Choroid plexus epithelial cell (primary cell): ENCODE measurements at places on chromosomes 7 and 10.
A peak's percentile ranks its signal among the peaks of the same experiment; 100 is the strongest.

DNA sequence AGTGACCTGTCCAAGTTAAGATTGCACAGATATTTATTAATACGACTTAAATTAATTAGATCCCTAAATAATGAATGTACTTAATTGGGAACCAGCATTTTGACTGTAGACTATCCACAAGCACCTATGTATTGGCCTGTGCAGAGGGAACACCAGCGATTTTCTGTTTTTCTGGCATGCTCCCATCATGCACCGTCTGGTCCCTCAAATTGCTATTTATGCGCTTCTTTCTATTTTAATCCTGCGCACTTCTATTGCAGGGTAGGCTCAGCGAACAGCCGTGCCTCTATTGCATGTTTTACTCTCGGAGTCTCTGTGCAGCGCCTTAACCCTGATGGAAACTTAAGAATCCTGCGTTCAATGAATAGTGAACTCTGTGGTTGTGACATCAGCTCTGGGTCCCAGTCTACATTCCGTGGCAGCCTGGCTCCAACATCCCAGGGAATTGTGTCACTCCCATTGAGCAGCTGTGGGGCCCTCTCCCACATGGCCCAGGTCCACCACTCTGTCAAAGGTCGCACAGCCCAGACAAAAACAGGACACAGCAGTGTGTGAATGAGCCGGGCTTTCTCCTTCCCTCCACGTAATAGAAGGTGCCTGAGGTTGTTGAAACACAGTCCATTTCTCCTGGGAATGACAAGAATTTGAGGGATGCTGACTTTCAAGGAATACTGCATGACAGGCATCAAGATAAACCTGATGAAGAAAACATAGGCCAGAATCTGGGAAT lies 239.7 kb upstream of the KLF6 start:
- no peak for DNase-seq

DNA sequence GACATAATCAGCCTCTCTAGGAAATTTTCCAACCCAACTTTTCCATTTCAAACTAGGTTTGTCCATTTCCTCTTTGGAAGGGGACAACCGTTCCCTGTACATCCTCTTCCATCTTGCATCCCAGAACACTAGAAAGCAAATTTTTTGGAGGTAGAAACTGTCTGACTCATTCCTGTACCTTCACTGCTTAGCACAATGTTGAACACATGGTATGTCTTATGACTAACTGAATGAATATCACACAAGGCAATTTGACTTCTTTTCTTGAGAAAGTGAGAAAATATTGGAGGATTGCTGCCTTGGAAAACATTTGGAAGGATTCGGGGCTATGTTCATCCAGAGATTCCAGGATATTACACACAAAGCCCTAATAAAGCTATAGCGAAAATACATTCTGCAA lies 289.1 kb downstream of the FGFR2 start:
- no peak for DNase-seq

DNA sequence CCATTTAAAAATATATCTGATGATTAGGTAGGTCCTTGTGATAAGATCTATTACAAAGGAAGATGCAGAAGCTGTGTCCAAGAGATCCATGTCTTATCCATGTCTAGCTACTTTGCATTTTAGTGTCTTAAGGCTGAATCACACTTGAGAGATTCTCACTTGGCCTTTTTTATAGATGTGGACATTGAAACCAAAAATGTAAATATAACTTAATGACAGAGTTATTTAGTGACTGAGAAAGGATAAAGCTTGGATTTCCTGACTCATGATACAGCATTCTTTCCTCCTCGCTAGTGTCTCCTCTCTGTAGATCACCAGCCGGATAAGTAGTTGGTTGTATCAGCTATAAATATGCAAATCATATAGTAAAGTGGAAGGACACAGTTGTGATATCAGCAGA lies 23.3 kb downstream of the INHBA start:
- DNase-seq, result no peak

DNA sequence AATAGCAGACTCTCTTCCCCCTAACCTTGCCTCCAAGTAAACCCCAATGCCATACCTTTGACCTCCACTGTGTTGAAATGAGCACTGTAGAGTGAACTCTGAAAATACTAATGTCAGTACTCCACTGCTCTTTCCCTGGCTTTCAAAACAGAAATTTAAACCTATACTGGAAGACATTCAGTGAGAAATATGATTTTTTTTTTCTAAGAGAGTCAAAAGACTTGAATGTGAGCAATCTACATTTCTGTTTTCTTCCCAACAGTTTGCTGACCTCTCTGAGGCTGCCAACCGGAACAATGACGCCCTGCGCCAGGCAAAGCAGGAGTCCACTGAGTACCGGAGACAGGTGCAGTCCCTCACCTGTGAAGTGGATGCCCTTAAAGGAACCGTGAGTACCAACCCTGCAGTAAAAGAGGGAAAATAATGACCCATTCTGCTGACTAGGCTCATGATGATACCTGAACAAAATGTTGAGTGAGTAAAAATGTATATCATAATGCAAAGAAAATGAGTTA lies 6.4 kb downstream of the VIM start:
- no peak for DNase-seq

- DNase-seq, result no peak
Observed at GRCh38 chr10:127374074-127374680, 174.9 kb upstream of the NPS start.

DNA sequence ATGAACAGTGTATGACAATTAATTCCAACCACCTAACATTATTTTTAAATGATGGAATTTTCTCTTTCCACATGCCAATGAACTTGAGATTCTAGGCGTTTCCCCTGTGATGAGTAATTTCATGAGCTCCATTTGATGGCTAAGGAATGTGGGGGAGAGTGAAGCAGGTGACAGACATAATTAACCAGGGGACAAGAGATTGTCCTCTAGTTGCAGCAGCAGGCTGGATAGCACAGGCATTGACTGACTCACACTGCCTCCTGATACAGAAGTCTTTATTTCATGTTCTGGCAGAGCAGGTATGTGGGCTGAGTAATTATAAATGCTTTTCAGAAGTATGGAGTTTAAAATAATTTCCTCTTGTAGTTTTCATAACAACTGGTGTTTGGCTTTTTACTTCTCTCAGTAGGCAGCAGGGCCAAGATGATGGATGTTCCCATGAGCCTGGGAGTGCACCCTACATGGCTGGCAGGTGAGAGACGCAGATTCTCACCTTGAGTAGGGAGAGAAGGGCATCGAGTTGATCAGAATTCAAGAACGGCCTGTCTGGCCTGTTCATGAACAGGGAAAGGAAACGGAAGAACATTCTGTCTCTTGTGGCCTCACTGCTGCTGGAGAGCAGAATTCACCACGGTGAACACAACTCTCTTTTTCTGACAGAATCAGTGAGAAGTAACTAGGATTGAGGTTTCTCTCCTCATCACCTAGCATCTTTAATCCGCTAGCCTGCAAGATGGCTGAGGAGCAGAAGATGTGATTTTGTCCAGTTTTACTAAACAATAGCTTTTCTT lies 118.8 kb downstream of the AOAH start:
- no peak for DNase-seq

DNA sequence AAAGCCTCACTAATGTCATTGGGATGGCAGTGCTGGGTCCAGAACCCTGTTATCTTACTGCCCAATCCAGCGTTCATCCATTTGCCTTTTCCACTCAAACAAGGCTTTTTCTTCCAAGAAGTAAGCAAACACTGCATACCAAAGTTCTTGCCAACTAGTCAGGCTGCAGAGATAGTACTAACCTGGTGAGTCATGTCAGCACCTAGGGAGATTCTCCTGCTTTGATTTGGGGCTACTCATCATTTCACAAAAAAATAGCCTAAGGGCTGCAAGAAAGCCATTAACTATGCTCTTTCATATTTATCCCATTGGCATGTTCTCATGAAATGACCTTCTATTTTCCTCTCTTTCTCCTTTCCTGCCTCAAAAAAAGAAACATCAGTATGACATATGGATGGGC lies 142.6 kb downstream of the TWIST1 start:
- DNase-seq, result peak; percentile 61

GRCh38 chr10:113180401-113181154 lies 230.5 kb downstream of the TCF7L2 start:
- peak; percentile 77 for DNase-seq

- DNase-seq, result no peak
Observed at GRCh38 chr7:754531-755412, 27.7 kb upstream of the PRKAR1B start.

GRCh38 chr10:3775696-3776551 lies 9.1 kb downstream of the KLF6 start:
- DNase-seq, result peak; percentile 86

DNA sequence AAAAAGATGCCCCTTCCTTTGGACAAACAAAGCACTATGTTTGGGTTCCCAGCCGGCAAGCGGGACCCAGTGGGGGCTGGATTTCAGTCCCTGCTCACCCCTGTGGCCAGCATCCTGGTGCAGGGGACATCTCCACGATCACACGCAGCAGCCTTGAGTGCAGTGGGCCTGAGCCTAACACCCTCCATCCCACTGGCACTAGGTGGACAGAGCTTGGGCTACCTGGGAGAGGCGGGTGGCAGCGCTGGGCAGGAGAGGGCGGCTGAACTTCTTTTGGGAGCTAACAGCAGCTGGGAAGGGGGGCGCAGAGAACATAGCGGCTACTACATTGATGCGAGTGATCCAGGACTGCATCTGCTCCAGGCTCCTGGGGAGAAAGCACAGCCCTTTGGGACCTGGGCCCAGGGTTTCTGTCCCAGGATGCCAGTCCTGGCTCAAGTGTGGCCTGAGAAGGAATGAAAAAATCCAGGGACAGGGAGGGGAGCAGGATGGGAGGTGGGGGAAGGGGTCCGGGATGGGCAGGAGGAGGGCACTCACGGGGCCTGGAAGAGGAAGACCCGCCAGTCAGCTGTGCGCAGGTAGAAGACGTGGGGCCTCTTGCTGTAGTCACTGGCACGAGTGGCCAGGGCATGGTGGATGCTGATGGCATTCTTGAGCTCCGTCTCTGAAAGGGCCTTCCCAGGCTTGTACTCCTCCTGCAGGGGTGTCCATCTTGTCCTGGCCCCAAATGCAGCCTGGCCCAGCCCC lies 9.0 kb downstream of the NFKB2 start:
- no peak for DNase-seq

- DNase-seq, result no peak
Observed at GRCh38 chr10:99526861-99527504, 5.8 kb upstream of the NKX2-3 start.

GRCh38 chr10:118799777-118800176 lies 45.0 kb upstream of the CACUL1 start:
- peak; percentile 51 for DNase-seq

GRCh38 chr10:36808625-36809362 lies 316.6 kb upstream of the ANKRD30A start:
- DNase-seq, result peak; percentile 5

DNA sequence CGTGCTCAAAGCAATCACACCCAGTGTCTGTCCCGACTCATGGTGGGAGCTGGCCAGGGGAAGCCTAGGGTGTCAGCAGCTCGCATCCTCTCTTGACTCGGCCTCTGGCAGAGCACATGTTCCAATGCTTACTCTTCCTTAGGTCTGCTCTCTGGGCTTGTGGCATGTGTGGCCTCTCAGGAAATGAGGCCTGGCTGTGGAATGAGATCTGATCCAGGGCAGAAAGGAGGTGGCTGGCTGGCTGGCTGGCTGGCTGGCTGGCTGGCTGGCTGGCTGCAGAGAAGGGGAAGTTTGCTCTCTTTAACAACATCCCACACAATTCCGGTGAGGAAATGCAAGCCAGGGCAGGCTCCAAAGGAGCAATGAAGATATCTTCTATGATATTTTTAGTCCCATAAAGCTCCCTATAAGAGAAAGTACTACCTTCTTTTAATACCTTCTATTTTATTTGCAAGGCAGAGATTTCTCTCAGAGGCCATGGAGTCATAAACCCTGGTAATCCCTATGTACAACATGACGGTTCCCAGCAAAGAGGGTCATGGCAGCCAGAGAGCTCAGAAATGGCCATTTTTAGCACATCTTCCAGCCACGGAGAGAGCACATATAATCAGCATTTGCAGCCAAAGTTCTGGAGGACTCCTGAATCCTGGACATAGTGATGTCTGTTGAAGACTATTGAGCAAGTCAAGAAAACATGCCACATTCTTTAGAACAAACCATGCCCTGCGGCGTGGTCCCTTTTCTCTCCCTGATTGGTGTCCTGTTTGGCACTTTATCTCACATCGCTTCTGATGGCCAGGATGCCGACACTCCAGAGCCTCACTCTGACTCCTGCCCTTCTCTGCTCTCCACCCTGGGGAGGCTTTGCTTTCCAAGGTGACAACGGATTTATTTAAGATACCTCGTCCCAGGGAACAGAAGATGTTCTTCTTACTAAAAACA lies 153.7 kb downstream of the FANK1 start:
- DNase-seq, result peak; percentile 74

DNA sequence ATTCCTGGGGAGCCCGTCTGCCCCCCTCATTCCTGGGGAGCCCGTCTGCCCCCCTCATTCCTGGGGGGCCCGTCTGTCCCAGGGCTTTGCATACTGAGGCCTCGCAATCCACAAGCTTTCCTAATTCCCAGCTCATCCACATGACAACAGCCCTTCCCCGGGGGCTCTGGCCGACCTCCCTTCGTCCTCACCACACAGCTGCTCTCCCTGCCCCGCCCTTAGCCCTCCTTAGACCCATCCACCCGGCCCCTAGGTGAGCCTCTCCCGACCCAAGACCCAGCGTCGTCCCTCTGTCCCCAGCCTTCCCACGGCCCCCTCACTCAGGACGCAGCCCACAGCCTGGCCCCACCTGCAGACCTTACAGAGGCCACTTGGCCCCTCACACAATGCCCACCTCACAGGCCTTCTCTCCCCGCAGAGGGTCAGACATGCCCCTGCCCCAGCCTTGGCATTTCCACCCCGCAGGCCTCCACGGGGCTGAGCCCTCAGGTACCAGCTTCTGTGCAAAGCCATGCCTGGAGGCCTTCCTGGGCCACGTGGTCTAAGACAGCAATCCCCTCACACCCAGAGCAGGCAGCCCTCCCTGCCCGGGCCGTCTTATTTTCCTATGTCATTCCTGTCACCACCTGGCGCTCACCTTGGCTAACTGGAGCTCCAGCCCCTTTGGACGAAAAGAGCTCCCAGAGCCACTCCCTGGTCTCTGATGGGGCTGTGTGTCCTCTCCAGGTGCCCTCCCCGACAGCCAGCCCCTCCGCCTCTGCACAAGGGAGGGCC lies 3.5 kb upstream of the FAM20C start:
- DNase-seq, result no peak
